ENCODE measurements at places on chromosomes 12 and 14.

- DNase-seq = no peak
These were observed 23.1 kb upstream of the GNS start for GRCh38 chr12:64782191-64782876.

GRCh38 chr12:45509187-45509586 is 220.3 kb upstream of the ARID2 start:
- DNase-seq = no peak

DNA sequence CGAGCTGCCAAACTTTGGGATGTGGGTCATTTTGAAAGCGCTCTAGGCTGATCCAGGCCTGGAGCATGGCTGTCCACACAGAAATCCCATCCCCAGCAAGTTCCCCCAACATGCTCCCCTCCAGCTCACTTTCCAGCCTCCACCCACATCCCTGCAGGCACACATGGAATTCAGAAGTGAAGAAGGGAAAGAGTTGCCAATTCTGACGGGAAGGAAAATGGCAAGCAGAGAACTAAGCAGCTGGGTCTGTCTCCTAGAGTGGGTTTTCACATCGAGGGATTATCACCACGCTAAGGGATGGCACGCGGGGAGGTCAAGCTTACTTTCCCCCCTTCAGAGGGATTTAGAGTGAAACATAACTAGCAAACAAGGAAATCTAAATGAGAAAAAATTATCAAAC is 142.3 kb downstream of the RIMBP2 start:
- DNase-seq = no peak

DNA sequence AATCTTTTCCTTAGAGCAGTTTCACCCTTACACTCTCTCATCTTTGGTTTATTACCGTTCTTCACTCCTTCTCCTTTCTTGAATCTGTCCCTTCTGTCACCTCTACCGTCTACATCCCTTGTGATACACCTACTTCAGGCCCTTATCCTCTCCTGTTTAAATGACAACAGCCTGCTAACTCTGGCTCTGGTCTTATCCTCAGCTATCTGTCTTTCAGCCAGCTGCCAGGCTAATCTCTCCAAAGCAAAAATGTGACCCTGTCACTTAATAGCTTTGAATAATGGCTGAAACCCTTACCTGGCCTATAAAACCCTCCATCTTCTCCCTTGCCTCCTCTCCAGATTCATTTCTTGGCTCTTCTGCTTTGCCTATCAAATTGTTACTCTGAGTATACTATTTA is 32.3 kb downstream of the BEST3 start:
- DNase-seq = no peak

DNA sequence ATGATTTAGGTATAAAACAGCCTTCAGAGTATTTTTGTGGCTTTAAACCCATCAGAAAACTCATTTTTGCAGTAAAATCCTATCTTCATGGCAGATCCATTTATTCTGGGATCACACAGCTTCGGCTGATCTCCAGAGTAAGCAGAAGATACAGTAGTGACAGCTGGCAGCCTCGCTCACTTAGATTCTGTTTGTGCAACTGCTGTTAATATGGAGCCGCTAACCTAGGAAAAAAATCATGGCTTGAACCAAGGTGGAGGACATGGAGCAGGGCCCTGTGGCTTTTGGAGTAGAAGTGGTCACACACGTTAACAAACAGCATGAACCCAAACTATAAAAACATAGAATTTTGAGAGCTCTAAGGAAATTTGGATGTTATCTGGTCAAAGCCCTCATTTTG is 137.2 kb upstream of the ARHGAP5 start:
- DNase-seq = no peak

- DNase-seq = no peak
These were observed 113.9 kb upstream of the PELI2 start for GRCh38 chr14:56004323-56004722.

DNA sequence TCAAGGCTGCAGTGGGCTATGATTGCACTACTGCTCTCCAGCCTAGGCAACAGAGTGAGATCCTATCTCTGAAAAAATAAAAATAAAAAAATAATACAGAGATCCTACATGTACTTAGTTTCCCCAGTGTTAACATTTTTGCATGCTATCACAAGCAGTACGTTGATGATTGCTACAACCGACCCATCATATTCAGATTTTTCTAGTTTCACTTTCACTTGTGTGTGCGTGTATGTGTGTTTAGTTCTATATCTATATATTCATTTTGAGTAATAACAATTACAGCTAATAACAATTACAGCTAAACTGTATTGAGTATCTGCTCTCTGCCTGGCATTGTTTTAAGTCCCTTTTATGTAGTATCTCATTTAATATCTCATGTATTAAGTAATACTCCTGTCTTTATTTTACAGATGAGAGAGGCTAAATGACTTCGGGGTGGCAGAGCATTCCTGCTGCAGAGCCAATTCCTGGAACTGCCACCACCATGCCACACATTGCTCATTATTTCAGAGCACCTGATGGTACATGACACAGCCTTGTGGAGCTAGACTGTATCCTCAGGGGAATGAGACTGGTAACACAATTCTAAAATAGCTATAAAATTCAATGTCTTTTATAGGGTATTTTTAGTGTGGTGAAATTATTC is 153.1 kb downstream of the BCAT1 start:
- DNase-seq = no peak

Data from HuH-7.5 (cell line).